Activated naive CD4-positive, alpha-beta T cell treated with anti-CD3 and anti-CD28 coated beads, Interleukin-2, amount 50 U/mL, for 72 hours (primary cell): ENCODE measurements at places on chromosomes 6 and 20.

DNA sequence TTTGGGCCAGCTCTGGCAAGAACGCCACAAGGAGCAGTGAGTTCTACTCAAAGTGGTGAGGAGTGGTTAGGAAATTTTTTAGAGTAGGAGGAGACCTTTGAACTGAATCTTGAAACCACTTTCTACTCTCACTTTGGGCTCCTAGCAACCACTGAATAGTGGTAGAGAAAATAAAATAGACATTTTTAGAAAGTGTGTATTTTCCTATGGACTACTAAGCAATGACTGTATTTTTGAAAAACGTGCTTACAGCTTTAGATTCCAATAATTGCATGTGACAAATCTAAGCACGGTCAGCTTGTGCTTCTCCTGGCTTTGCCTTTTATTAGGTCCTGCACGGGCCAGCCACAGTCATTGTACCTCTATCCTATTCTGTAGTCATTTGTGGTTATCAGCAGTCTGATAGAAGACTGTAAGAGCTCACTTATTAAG, 8.7 kb upstream of the IFNGR1 start:
- DNase-seq: no peak

DNA sequence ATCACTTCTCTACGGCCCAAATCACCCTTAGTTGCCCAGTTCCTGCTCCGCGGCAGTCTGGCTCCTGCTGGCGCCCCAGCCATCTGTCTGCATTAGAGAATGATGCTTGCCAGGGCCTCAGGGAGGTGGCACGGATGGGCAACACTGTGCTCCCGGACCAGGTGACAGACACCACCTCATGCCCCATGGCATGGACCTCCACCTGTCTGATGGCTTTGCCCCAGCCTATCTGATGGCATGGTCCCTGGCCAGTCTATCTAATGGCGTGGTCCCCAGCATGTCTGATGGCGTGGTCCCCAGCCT, 18.8 kb upstream of the MRGBP start:
- DNase-seq: no peak

DNA sequence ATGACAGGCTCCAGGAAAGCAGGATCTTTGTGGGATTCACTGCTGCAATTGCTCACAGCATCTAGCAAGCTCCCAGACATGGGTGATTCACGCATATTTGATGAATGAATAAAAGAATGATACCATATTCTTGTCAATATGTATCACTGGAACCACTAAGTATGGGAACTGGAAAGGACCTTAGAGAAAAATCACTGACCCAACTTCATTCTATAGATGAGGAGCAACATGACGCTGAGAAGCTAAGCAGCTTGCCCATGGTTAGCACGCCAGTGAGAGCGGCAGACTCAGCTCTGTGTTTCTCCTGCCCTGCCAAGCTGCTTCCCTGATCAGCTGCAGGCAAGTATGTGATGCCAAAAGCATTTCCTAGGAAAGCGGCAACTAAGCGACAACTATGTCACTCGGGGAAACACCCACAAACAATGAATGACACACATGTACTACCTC, 66.8 kb downstream of the PPP1R3G start:
- DNase-seq: no peak

- DNase-seq: no peak
Observed at GRCh38 chr6:154356690-154357089, at the start of gene IPCEF1. IPCEF1 (minus strand) TSS chr6:154356803; CDS start chr6:154265947, 90,856 bp downstream.

DNA sequence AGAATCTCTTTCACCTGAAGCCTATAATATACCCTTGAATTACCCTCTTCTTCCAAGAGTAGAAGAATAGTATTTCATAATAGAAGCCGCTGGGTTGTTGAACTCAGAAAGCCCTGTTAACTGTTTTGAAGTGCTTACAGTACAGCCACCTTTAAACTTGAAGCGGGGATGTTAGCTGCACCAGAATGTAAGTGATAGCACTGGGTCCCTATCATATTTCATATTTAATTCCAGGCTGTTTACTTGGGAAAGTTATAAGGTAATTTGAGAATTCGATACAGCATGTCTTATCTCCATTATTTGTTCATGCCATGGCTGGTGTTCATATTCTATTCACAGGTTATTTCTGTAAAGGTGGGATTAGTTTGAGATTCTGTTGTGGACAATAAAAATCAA, 63.5 kb upstream of the VSTM2L start:
- no peak for DNase-seq

DNA sequence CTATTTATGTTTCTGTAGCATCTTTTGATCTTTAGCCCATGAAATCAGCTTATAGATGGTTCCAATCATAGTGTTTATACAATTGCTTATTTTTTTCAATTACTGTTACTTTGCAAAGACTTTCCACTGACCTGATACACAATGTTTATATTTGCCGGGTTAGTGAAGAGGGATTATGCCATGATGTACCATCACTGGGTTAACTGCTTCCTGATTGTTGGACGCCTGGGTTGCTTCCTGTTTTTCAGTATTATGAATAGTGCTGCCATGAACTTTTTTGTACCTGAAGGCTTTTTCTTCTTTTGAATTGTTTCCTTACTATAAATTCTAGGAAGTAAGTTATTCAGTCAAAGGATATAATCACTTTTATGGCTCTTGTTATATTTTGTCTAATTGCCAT, 6.9 kb downstream of the MANBAL start:
- no peak for DNase-seq

DNA sequence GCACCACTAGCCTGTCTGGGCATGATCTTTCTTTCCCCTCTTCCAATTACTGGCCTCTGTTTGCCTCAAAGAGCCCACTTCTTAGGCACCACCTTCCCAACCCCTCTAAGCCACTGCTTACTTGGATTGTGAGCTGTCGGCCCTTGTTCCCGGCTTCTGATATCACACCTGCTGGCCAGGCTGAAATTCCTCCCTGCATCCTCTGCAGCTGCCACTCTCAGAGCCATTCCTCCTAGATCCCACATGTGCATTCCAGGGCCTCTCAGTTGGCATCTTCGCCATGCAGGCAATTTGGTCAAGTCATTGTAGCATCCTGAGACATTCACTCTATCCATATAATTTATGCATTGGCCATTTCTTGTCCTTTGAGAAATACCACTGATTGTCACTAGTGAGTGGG, 135.9 kb downstream of the OLIG3 start:
- no peak for DNase-seq

DNA sequence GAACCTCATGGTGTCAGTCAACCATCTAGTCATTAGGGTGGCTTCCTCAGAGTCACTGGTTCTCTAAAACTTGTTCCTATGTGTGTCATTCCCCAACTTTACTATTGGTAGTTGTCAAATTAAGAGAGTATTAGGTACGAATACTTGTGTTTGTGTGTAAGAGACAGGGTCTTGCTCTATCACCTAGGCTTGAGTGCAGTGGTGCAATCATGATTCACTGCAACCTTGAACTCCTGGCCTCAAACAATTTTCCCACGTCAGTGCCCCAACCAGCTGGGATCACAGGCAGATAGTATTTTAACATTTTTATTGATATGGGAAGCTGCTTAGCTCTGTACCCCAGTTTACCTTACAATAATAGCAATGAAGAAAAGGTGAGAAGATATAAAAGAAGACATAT, 50.6 kb downstream of the BMP6 start:
- no peak for DNase-seq

DNA sequence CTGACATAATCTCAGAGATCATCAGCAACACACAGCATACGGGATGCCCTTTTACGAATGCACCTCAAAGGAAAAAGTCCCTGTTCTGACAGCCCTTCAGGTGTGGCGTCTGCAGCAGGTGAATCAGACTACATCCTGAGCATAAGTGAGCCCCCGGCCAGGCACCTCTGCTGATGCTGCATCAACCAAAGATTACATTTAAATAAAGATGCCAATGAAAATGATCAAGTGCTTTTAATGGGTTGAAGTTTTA, 58.7 kb downstream of the INSM1 start:
- DNase-seq: no peak

DNA sequence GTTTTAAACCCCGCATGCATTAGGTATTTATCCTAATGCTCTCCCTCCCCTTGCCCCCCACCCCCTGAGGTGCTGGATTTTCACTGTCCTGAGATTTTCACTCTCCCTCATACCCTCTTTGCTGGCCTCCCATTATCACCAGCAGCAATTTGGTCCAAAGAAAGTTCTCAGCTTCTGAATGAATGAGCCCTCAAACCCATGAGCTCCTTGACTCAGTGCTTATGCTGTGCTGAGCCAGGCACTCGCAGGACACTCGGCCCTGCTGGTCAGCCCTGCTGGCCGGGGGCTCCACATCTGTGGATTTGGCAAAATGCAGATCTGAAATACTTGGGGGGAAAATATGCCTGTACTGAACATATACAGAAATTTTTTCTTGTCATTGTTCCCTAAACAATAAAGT, 153.2 kb upstream of the QKI start:
- no peak for DNase-seq

DNA sequence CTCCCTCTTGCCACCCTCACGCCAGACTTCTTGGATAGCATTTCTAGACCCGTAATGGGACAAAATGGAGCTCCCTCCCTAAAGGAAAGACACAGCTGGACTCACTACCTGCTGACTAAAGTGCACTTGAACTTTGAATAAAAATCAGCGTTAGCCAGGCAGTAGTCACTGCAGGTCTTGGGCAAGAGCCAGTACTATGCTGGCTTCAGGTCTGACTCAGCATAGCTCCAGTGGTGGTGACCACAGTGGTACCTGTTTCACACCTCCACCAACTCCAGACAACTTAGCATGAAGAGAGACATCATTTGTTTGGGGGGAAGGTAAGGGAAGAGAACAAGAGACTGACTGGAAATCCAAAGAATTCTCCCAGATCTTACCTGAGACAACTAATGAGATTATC, 906.8 kb downstream of the GRIK2 start:
- no peak for DNase-seq

DNA sequence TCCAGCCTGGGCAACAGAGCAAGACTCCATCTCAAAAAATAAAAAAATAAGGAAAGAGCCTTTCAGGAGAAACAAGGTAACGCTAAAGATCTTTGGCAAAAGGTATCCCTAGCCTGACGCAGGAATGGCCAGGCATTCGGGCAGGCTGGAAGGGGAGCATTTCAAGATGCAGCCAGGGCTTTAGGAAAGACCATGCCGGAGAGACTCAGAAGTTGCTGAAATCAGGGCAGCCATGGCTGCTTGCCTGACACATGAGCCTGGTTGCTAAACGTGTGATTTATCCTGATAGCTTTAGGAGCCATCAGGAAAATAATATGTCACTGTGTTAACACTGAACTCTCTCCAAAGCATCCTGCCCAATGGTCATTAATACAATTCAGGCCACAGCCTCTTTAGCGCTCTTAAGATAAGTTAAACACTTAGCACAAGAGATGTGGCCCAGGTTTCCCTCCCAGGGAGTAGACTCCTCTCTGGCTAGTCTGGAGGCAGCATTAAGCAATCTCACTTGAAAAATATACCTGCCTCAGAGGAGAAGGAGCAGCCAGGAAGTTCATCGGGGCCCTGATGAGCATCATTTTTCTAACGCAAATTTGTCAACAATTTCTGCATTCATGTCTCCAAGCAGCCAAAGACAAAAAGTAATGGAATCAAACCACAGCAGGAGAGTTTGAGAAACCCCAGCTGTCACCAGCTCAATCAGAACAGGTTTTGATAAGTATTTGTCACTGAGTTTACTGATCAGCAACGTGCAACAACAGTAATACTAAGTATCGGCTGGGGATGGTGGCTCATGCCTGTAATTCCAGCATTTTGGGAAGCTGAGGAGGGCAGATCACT, 200.0 kb downstream of the ZMYND8 start:
- no peak for DNase-seq

GRCh38 chr6:58198301-58198700, 880.9 kb downstream of the PRIM2 start:
- no peak for DNase-seq

GRCh38 chr6:45377043-45377553, 636 bp downstream of the SUPT3H start:
- no peak for DNase-seq

GRCh38 chr6:55568808-55569439, 10.1 kb downstream of the HMGCLL1 start:
- no peak for DNase-seq

GRCh38 chr6:6818078-6818639, 229.6 kb downstream of the LY86 start:
- DNase-seq: no peak

DNA sequence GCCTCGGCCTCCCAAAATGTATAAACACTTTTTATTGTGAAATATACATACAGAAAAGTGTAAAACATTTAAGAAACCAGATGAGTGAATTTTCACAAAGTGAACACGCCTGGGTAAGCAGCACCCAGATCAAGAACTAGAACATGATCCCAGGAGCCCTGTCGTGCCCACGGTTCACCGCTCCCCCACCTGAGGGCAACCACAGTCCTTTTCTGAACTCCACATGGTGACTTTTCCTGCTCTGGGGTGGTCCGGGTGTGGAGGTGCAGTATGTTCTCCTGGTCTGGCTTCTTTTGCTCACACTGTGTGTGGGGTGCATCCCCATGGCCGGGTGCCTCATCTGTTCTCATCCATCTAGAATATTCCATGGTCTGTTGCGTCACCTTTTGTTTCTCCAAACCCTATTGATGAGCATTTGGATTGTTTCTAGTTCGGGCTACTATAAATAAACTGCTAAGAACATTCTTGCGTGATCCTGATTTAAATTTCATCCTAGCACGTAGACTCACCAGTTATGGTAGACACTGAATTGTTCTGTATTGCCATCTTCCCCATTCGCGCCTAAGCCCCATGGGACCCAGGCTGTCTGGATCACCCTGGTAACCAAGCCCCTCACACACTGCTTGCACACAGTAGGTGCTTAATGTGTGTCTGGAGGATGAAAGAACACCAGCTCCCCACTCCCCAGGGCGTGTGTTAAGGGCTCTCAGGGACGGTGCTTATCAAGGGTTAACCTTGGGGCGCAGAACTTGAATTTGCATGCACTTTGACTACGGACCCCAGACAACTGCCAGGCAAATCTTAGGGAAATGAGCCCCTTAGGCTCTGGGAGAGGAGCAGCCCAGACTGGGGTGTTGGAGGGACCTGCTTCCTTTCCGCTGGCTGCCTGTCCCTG, 56.2 kb downstream of the CTCFL start:
- DNase-seq: no peak

DNA sequence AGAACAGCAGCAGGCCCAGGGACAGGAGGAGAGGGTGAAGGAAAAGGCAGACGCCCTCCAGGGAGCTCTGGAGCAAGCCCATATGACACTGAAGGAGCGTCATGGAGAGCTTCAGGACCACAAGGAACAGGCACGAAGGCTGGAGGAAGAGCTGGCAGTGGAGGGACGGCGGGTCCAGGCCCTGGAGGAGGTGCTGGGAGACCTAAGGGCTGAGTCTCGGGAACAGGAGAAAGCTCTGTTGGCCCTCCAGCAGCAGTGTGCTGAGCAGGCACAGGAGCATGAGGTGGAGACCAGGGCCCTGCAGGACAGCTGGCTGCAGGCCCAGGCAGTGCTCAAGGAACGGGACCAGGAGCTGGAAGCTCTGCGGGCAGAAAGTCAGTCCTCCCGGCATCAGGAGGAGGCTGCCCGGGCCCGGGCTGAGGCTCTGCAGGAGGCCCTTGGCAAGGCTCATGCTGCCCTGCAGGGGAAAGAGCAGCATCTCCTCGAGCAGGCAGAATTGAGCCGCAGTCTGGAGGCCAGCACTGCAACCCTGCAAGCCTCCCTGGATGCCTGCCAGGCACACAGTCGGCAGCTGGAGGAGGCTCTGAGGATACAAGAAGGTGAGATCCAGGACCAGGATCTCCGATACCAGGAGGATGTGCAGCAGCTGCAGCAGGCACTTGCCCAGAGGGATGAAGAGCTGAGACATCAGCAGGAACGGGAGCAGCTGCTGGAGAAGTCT, 25.5 kb downstream of the C20orf173 start:
- no peak for DNase-seq

- DNase-seq: no peak
Observed at GRCh38 chr6:39924283-39924682, 10.0 kb downstream of the MOCS1 start.

GRCh38 chr6:33080127-33081089, 4.6 kb downstream of the HLA-DPB1 start:
- DNase-seq: no peak

GRCh38 chr6:99330159-99330558, 19.3 kb downstream of the FAXC start:
- peak; percentile 67 for DNase-seq
